ENCODE measurements at places on chromosomes 2 and 18. TPM values are rescaled to one million over a fixed set of nuclear protein-coding genes. Genes with fewer than 3 reads are reported as not detected.

Gene GNAL
- total RNA-seq, result 24.4 TPM

Gene TP53I3
- total RNA-seq, result 9.8 TPM

Gene AQP12A
- not detected for total RNA-seq

Gene C2orf78
- not detected for total RNA-seq

Gene CXCR2
- 2.4 TPM for total RNA-seq

Gene SLC23A3
- 1.1 TPM for total RNA-seq

- ATAC-seq, result no peak
Observed at GRCh38 chr2:6896930-6897759, 19.6 kb downstream of the RSAD2 start.

DNA sequence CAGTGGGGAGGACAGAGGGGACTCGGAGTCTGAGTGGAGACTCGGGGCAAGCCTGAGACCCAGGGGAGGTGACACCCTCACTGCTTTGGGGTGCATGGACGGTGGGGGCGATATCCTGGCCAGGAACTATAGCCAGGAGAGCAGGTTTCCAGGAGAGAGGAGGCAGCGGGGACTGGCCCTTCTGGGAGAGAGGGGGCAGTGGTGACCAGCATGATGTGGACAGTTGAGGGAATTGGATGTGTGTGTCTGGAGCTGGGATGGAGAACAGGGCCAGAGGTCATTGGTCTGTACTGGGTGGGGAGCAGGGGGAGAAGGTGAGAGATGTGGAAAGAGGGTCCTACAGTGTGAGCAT, 63.6 kb downstream of the ACKR3 start:
- no peak for ATAC-seq

DNA sequence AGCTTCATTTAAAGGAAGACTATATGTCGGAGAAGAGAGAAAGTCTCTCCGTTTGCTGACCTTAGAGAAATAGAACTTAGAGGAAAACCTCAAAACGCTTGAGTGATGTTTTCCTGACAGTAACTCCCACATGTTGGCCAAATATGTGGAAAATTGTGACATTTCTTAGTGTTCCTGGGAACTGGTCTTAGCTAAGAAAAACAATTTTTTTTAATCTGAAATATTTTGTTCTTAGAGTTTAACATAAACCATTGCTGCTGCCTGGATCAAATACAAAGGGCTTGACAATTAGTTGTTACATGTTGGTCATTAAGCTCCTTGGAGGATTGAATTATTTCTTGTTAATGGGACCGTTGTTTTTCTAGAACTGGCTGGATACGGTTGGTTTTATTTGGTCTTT, 16.3 kb downstream of the DYNC2LI1 start:
- ATAC-seq, result peak; percentile 68

DNA sequence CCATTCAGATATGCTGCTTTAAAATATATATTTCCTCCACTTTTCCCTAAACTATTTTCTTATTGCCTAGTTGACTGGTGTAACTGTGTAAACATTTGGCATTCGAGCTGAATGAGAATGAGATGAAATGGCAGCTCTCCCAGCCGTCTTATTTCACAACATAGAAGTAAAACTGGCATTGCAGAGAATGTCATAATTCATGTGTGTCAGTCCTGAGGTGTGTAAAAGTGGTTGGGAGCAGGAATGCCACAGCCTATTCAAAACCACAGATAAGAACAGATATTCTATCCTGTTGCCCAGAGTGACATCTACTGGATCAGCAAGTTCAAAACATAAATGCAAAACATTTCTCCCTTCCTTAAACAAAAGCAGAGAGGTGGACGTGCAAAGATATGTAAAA, 565.5 kb upstream of the CHAC2 start:
- no peak for ATAC-seq

- ATAC-seq, result peak; percentile 16
Observed at GRCh38 chr2:42098571-42099437, 51.0 kb downstream of the PKDCC start.

DNA sequence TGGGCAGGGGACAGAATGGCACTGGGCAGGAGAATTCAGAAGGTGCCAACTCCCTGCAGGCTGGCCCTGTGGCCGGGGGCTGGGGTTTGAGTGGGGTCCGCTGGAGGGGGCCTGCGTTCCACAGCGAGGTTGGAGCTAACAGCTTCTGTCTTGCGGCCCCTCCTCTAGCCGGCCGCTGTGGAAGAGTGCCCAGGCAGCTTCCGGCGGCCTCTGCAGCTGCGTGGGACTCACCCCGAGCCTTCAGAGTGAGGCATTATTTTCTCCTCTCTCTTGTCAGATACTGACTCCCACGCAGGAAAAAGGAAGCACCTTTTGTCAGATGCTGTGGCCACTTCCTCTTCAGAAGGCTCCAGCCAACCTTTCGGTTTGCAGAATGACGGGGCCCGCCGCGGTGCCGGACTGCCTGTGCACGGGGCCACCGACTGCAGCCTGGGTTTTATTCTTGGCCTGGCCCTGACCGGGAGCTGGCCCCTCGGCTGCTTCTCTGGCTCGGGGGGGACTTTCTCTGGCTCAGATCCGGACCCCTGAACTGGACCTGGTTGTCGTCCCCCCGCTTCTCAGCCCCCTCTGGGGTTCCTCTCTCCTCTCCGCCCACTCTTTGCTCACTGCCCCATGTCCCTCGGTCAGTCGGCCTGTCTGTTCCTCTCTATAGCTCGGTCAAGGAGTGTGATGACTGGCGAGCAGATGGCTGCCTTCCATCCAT, 40.1 kb downstream of the ARHGAP25 start:
- ATAC-seq, result peak; percentile 75

Measured in gastroesophageal sphincter (tissue), 4 donors.